ENCODE measurements at places on chromosomes 2 and 18.

GRCh38 chr2:131557558-131558321, 30.1 kb downstream of the CCDC74A start:
- no peak for DNase-seq

- DNase-seq: no peak
Observed at GRCh38 chr18:45164551-45164950, 450.7 kb upstream of the SLC14A2 start.

- DNase-seq: no peak
Observed at GRCh38 chr2:15094161-15094560, 461.6 kb downstream of the LRATD1 start.

- DNase-seq: no peak
Observed at GRCh38 chr2:88959480-88960204, 268.2 kb downstream of the RPIA start.

DNA sequence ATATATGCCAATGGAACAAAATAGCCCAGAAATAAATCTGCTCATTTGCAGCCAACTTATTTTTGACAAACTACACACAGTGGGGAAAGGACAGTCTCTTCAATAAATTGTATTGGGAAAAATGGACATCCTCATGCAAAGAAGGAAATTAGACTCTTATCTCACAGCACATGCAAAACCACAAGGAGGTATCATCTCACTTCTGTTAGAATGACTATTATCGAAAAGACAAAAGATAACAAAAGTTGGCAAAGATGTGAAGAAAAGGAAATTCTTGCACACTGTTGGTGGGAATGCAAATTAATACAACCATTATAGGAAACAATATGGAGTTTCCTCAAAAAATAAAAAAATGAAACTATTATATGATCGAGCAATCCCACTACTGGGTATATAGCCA, 16.3 kb upstream of the WDR75 start:
- no peak for DNase-seq

DNA sequence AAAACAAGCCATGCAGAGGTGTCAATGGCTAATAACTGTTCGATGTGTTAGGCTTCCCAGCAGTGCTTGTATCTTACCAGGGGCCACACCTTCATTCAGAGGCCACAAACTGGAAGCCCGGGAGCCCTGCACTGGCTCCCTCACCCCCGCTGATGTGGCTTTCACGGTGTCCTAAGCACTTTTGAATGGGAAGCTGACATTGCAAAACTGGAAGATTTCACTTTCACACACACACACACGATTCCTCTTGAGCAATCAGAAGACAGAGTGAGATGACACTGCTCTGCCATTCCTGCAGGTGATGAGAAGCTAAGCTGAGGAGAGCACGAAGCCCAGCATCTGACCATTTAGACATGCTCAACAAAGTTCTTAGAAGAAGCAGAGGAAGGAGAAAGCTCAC, 8.6 kb upstream of the ZNF407 start:
- DNase-seq: no peak

GRCh38 chr2:137237055-137237454, 471.7 kb downstream of the THSD7B start:
- no peak for DNase-seq

DNA sequence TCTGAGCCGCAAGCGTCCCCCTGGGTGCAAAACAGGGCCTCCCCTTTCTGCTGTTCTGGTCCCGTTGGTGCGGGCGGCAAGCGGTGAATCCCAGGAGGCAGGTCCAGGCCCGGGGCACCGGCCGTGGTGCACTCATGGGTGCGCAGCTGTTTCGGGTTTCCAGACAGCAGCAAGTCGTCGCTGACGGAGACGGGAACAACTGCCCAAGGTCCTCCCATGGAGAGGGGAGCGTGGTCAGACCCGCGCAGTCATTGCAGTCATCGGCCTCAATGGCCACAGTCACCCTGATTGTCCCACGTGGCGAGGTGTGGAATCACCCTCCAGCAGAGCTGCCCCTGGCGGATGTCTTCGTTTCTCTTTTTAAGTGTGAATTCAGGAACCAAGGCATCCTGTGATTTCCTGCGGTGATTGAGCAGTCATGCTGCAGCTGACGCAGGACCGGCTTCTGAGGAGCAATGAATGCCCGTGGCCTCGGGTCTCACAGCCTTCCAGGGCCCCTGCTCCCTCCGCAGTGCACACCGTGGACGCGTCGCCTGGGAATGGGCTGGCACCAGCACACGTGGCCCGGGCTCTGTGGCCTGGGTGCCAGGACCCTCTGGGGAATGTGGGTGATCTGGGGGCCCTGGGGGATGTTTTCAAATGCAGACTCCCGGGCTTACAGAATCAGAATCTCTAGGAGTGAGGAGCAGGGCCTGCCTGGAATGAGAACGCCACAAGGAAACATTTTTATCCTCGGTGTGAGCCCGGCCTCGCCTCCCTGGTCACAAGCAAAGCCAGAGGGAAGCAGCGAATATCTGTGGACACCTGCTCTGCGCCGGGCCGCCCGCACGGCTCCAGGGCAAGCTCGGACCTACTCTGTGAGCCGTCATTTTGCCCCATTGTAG, 244.2 kb upstream of the SALL3 start:
- no peak for DNase-seq
